ENCODE measurements at places on chromosomes 12 and 14. TPM values are rescaled to one million over a fixed set of nuclear protein-coding genes. Genes with fewer than 3 reads are reported as not detected.

Gene NUAK1
- 38.0 TPM for total RNA-seq

Gene DIP2B
- total RNA-seq, result 27.7 TPM

Gene FAM234B
- total RNA-seq, result 9.4 TPM

Gene GPRC5D
- not detected for total RNA-seq

Gene SMIM41
- total RNA-seq, result not detected

Gene VIPAS39
- 22.2 TPM for total RNA-seq

Gene CARMIL3
- not detected for total RNA-seq

Gene CRACR2A
- total RNA-seq, result 15.9 TPM

Gene AHNAK2
- 68.7 TPM for total RNA-seq

Gene DPPA3
- not detected for total RNA-seq

Gene ARHGEF40
- total RNA-seq, result 2.6 TPM

Gene TMTC1
- total RNA-seq, result 5.1 TPM

Gene RNASE4
- 6.9 TPM for total RNA-seq
